Esophagus muscularis mucosa (tissue), 4 donors: ENCODE measurements at places on chromosomes 13 and 19. TPM values are rescaled to one million over a fixed set of nuclear protein-coding genes. Genes with fewer than 3 reads are reported as not detected.

Gene ZNF765
- 9.1 TPM for total RNA-seq

Gene PBX4
- total RNA-seq, result 3.7 TPM

Gene PSG2
- not detected for total RNA-seq

Gene FBXO27
- total RNA-seq, result 0.83 TPM

Gene STOML3
- total RNA-seq, result not detected

Gene KIR2DL1
- not detected for total RNA-seq

Gene SCGB2B2
- total RNA-seq, result not detected

Gene ZNF816
- total RNA-seq, result 7.2 TPM

Gene FCAR
- total RNA-seq, result not detected

Gene EBI3
- total RNA-seq, result 2.1 TPM

Gene NANOS3
- not detected for total RNA-seq

DNA sequence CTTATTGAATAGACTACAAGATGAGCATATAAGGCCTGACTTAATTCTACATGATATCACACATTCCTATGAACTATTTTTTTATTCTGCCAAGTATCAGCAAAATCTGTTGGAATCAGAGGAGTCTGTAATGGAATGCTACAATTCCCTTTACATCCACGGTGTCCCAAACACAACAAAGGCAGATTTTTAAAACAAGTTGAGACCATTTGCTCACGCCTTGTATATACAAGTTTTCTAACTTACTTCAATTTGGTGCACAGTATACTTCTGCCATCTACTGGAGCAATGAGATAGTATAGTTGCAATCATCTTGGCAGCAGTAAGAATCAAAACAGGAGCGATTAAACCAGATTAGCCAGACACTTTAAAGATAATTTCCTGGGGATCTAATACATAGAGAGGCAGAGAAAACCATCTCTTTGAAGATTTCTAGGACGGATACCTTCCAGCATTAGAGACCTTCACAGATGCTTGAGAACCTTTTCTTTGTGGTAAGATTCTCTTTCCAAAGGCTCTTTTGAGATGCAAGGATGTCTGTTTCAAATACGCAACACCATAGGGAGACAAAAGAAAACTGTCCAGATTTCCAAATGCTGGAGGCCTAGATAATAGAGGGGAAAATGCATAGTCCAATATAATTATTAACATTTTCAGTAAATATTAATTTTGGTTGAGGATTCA, 302.0 kb upstream of the MIR17HG start:
- H3K4me1 ChIP-seq, result no peaks in the 10 kb centered on the region
- H3K27ac ChIP-seq, result no peak overlapping the region
- H3K27me3 ChIP-seq, result no peaks in the 10 kb centered on the region
- H3K36me3 ChIP-seq, result no peaks in the 10 kb centered on the region
- no peak for DNase-seq

GRCh38 chr19:13181747-13182388, 31.7 kb downstream of the IER2 start:
- no peaks in the 10 kb centered on the region for H3K27me3 ChIP-seq
- H3K27ac ChIP-seq, result peak overlapping the region; percentile 29
- DNase-seq, result no peak
- H3K4me3 ChIP-seq, result no peak overlapping the region
- H3K36me3 ChIP-seq, result no peaks in the 10 kb centered on the region
- peaks cover 9% of the 10 kb centered on the region for H3K4me1 ChIP-seq

GRCh38 chr13:94218951-94219350, 260.5 kb downstream of the DCT start:
- H3K27me3 ChIP-seq, result no peaks in the 10 kb centered on the region
- H3K4me1 ChIP-seq, result no peaks in the 10 kb centered on the region
- H3K4me3 ChIP-seq, result no peak overlapping the region
- no peak for DNase-seq

GRCh38 chr13:41459432-41460073, 2.2 kb downstream of the RGCC start:
- H3K4me3 ChIP-seq, result peak overlapping the region; percentile 69
- DNase-seq, result no peak
- no peaks in the 10 kb centered on the region for H3K36me3 ChIP-seq

- no peak overlapping the region for H3K4me3 ChIP-seq
- no peak for DNase-seq
- H3K36me3 ChIP-seq, result no peaks in the 10 kb centered on the region
- no peak overlapping the region for H3K27ac ChIP-seq
- peaks cover 19% of the 10 kb centered on the region for H3K4me1 ChIP-seq
- peaks cover 100% of the 10 kb centered on the region for H3K27me3 ChIP-seq
These were observed 3.8 kb downstream of the ERFL start for GRCh38 chr19:41924151-41925145.

GRCh38 chr19:55279340-55279739, 570 bp downstream of the HSPBP1 start:
- no peak for DNase-seq
- no peaks in the 10 kb centered on the region for H3K27me3 ChIP-seq
- peaks cover 44% of the 10 kb centered on the region for H3K4me1 ChIP-seq
- H3K36me3 ChIP-seq, result peaks cover 29% of the 10 kb centered on the region
- peak overlapping the region; percentile 83 for H3K4me3 ChIP-seq

- H3K27me3 ChIP-seq, result no peaks in the 10 kb centered on the region
- peaks cover 8% of the 10 kb centered on the region for H3K36me3 ChIP-seq
- peak within 1 kb of the TSS; percentile 94 for H3K4me3 ChIP-seq
- H3K27ac ChIP-seq, result peak within 1 kb of the TSS; percentile 91
These were observed at the start of gene TMTC4 for GRCh38 chr13:100674572-100674871. Gene TMTC4, minus strand, starts transcription at chr13:100674795. Its CDS starts 4,433 bp downstream, at chr13:100670362.

DNA sequence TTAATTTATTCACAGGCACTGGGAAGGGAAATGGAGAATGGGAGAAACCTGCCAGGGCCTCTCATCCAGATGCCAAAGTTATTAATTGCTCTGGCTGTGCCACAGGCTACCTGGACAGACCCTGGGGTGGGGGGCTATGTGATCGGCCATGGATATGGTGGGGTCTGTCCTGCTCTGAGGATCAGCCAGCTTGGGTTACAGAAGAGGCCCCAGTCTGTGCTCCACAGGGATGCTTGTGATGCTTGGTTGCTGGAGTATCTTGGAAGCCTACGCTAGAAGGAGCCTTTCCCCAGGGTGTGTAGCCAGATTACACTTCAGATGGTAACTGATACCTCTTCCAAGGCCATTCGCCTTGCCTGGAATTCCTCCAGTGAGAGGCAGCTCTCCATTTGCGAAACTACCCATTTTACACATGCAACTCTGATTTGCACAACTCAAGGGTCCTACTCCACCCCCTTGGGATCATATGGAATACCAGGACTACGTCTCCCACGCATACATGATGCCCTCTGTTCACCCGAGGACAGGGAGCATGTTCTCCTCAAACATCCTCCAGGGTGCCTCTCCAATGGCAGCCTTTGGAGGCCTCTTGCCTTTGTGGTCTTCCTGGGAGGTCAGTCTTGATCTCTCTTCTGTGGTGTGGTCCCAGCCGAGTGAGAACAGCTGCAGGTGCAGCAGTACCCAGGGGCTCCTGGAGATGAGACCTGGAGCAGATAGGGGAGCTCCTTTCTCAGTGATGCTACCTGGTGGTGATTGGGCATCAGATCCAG, 186.6 kb upstream of the TSHZ3 start:
- DNase-seq, result peak; percentile 80
- no peak overlapping the region for H3K4me3 ChIP-seq
- H3K4me1 ChIP-seq, result no peaks in the 10 kb centered on the region
- H3K27ac ChIP-seq, result no peak overlapping the region

GRCh38 chr13:103101500-103101899, 35.3 kb upstream of the SLC10A2 start:
- no peaks in the 10 kb centered on the region for H3K27me3 ChIP-seq
- H3K36me3 ChIP-seq, result no peaks in the 10 kb centered on the region
- H3K4me1 ChIP-seq, result no peaks in the 10 kb centered on the region
- no peak overlapping the region for H3K4me3 ChIP-seq
- no peak for DNase-seq

- H3K36me3 ChIP-seq, result no peaks in the 10 kb centered on the region
- H3K4me1 ChIP-seq, result no peaks in the 10 kb centered on the region
- H3K4me3 ChIP-seq, result no peak overlapping the region
- no peak for DNase-seq
These were observed 7.4 kb upstream of the GIPR start for GRCh38 chr19:45660636-45661035.

GRCh38 chr13:48804821-48805601, 151.3 kb downstream of the CYSLTR2 start:
- H3K27me3 ChIP-seq, result no peaks in the 10 kb centered on the region
- H3K4me1 ChIP-seq, result no peaks in the 10 kb centered on the region
- no peaks in the 10 kb centered on the region for H3K36me3 ChIP-seq
- no peak overlapping the region for H3K27ac ChIP-seq
- H3K4me3 ChIP-seq, result no peak overlapping the region

- H3K4me1 ChIP-seq, result peaks cover 36% of the 10 kb centered on the region
- peak overlapping the region; percentile 50 for H3K27ac ChIP-seq
- no peak overlapping the region for H3K4me3 ChIP-seq
These were observed 57.1 kb downstream of the ALOX5AP start for GRCh38 chr13:30792285-30793000.

DNA sequence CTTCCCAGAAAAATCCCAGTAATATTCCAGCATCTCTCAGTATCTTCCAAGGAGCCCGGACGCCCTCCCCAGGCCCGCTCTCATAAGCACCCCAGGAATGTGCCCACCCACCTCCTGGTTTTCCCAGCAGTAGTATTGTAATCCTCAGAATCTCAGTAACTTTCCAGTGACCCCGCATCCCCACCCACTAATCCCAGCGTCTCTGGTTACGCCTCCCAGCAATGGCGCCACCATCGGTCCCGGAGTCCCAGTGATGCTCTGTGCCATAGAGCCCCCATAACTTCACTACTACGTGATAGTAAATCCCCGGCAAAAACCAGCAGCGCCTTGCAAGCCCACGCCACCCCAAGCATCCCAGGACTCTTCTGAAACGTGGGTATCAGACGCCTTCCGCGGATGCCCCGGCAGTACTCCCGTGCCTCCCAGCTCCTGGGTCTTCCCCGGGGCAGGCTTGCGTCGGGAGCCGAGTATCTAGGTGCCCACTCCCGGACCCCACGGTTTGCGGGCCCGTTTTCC, 928 bp upstream of the PNPLA6 start:
- peaks cover 27% of the 10 kb centered on the region for H3K4me1 ChIP-seq
- peak overlapping the region; percentile 91 for H3K27ac ChIP-seq
- DNase-seq, result peak; percentile 95

DNA sequence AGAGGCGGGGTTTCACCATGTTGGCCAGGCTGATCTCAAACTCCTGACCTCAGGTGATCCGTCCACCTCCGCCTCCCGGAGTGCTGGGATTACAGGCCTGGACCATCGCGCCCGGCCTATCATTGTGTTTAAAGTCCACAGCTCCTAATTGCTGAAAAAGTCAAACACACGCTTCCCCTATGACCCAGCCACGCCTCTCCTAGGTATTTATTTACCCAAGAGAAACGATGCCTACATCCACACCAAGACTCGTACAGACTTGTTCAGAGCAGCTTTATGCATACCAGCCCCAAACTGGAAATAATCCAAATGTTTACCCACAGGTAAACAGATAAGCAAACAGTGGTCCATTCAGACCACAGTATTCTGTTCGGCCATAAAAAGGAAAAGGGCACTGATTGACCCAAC, 15.1 kb downstream of the ZNRF4 start:
- no peaks in the 10 kb centered on the region for H3K36me3 ChIP-seq
- DNase-seq, result no peak
- no peak overlapping the region for H3K27ac ChIP-seq
- H3K4me1 ChIP-seq, result peaks cover 11% of the 10 kb centered on the region

GRCh38 chr19:16566161-16566560, 6.1 kb downstream of the SLC35E1 start:
- H3K36me3 ChIP-seq, result peaks cover 54% of the 10 kb centered on the region
- no peak for DNase-seq
- no peak overlapping the region for H3K27ac ChIP-seq
- peaks cover 5% of the 10 kb centered on the region for H3K4me1 ChIP-seq
- no peaks in the 10 kb centered on the region for H3K27me3 ChIP-seq

GRCh38 chr13:30033681-30034457, 183.5 kb upstream of the UBL3 start:
- H3K4me3 ChIP-seq, result no peak overlapping the region
- no peaks in the 10 kb centered on the region for H3K27me3 ChIP-seq
- DNase-seq, result no peak

DNA sequence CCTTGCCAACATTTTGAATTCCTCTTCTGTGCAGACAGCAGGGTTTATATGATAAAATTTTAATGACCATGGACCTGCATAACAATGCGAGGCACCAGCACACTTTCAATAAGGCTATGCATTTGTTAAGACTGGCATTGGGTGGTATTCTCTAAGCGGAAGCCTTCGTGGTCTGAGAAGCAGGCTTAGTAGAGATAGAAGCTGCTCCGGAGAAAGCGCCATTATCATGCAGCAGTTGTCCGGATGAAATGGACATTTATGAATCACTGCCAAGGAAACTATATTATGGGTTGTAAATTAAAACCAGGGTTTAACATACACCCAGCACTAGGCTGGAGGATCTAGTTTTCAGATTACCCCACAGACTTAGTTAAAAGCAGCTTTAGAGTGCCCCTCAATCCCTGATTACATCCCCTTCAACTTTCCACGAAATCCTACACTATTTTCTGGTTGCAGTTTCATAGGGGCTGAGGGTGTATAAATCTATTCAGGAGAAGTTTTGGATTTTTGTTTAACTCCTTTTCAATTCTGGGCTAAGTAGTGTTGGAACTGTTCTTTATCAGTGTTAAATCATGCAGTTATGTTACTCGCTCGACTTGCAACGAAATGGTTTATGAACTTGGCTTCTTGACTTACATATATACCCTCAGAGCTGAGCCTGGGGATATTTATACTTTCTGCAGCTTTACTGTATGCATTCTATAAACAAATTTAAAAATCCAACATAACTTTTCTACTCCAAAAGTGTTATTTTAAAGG, 193.3 kb downstream of the PCDH9 start:
- H3K27me3 ChIP-seq, result no peaks in the 10 kb centered on the region
- no peak overlapping the region for H3K4me3 ChIP-seq
- no peaks in the 10 kb centered on the region for H3K4me1 ChIP-seq
- H3K27ac ChIP-seq, result no peak overlapping the region
- no peak for DNase-seq

DNA sequence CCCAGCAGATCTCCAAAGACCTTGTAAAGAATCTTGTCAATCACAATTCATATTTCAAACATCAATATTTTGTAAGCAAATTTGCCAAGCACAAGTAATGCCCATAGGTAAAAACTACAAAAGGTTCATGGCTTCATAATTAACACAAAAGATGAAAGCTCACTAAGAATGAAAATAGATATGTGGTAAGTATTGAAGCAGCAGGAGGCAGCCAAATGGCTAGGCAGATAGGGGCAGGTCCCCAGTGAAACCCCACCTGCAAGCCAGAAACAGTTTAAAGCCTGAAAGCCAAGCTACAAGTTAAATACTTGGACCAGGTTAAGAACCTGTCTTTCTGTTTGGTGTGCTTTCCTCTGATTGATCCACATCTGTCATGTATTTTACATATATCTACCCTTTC, 942.6 kb upstream of the SPRY2 start:
- H3K27ac ChIP-seq, result no peak overlapping the region
- H3K36me3 ChIP-seq, result no peaks in the 10 kb centered on the region
- no peak for DNase-seq
- no peaks in the 10 kb centered on the region for H3K27me3 ChIP-seq

DNA sequence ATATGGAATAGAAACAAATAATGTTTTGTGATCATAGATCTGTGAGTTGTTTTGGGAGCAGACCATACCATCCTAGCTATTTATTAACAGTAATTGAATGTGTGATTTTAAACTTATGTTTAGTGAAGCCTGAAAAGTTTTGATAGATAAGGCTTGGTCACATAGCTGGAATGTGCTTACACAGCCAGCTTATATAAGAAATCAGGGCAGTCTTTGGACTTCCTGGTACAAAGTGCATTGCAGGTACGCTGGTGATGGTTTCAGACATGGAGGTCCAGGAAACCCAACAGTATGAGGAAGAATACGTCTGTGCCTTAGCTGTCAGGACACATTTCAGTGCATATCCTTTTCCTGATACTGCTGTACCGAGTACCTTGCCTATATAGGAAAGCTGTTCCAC, 2316.2 kb upstream of the PCDH20 start:
- H3K36me3 ChIP-seq, result no peaks in the 10 kb centered on the region
- H3K4me3 ChIP-seq, result no peak overlapping the region
- DNase-seq, result no peak
- H3K4me1 ChIP-seq, result no peaks in the 10 kb centered on the region
